Gastroesophageal sphincter (tissue), 4 donors: ENCODE measurements at places on chromosomes 1 and 21. TPM values are rescaled to one million over a fixed set of nuclear protein-coding genes. Genes with fewer than 3 reads are reported as not detected.

DNA sequence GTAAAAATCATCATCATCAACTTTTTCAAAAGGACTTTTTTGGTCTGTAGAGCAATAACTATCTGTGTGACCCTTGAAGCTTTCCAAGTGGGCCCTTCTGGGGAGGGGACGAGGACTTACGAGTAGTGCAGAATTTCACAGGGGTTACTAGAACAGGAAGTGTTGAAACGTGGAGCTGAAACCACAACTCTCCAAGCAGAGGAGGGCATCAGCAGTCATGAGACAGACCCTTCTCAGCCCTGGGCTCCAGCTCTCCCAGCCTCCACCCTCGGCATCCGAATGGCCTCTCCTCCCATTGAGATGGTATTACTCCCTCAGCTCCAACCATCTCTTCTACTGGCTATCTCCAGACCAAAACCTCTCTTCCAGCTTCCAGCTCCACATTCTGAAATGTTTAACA, 3.6 kb downstream of the FAM89A start:
- no peak for ATAC-seq

DNA sequence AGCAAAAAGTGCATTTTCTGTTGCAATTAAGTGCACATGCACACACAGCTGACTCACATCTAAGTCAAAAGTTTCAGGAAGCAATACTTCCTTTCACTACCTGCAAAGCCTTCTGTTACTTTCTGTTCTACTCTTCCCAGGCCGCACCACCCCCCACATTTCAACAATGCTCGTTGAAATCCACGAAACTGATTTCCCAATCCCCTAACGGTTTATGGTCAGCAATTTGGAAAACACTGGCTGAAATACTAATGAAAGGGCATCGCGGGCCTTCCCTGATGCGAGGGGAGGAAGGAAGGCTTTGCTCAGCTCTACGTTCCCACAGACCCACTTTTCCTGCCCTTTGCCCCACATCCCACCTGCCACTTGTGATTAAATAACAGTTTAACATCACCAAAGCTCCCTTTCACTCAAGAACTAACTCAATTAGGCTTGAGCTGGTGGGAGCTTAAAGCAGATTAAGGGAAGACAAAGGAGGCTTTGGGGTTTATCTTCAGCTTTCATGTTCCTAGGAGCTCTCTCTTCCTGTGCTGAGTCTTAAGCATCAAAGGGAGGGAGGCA, 243.2 kb upstream of the RAB4A start:
- ATAC-seq = no peak

DNA sequence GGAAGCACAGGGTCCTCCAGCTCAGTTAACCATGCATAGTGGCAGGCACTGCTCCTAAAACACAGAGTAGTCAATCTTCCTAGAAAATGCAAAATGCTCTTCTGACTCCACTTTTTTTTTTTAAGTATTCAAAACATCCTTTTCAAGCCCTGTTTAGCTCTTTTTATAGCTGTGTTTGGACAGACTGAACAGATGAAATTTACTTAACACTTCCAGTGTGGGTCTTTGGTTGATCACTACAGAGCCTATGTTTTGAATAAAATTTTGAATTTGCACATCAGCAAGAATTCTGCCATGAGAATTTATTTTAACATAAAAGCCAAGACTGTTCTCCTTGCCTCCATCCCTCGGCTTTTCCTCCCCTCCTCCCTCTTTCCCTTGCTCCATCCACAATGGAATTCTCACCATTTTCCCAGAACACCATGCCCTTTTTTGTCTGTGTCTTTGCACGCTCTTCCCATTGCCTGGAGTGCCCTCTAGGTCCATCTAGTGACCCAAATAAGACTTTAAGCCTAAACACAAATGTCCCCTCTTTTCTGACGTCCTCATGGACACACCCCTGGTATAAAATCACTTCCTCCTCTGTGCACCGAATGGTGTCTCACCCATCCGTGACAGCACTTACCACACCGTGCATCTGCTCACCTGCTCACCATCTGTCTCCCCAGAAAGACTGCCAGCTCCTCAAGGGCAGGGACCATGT, 24.0 kb upstream of the CPT2 start:
- ATAC-seq = peak; percentile 34

GRCh38 chr21:25107708-25108107, 499.6 kb downstream of the MRPL39 start:
- no peak for ATAC-seq

DNA sequence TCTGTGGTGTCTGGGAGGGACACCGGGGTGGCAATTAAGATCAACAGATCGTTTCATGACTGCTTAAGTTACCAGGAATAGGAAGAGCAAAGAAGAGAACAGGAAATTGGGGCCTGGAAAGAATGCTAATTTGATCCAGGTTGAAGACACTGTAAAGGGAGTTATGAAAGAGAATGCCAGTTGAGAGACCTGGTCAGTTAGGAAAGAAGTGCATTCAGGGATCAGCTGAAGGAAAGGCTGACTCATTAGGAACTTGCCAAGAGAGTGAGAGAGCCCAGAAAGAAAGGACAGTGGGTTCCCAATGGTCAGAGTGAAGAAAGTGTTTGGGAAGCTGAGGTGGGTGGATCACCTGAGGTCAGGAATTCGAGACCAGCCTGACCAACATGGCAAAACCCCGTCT, 119.6 kb downstream of the UBE2U start:
- no peak for ATAC-seq

DNA sequence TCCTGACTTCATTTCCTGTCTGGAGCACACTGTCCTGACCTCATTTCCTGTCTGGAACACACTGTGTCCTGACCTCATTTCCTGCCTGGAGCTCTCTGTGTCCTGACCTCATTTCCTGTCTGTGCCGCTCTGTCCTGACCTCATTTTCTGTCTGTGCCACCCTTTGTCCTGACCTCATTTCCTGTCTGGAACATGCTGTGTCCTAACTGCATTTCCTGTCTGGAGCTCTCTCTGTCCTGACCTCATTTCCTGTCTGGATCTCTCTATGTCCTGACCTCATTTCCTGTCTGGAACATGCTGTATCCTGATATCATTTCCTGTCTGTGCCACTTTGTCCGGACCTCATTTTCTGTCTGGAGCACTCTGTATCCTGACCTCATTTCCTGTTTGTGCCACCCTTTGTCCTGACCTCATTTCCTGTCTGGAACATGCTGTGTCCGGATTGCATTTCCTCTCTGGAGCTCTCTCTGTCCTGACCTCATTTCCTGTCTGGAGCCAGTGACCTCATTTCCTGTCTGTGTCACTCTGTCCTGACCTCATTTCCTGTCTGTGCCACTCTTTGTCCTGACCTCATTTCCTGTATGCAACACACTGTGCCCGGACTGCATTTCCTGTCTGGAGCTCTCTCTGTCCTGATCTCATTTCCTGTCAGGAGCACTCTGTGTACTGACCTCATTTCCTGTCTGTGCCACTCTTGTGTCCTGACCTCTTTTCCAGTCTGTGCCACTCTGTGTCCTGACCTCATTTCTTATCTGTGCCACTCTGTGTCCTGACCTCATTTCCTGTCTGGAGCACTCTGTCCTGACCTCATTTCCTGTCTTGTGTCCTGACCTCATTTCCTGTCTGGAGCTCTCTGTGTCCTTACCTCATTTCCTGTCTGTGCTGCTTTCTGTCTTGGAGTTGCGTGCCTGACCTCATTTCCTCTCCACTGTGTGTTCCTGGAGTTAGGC, 27.6 kb downstream of the SKI start:
- ATAC-seq = peak; percentile 44

GRCh38 chr1:211323156-211324063, 3.2 kb upstream of the TRAF5 start:
- no peak for ATAC-seq

GRCh38 chr1:112997781-112998180, 41.8 kb upstream of the SLC16A1 start:
- peak; percentile 40 for ATAC-seq

DNA sequence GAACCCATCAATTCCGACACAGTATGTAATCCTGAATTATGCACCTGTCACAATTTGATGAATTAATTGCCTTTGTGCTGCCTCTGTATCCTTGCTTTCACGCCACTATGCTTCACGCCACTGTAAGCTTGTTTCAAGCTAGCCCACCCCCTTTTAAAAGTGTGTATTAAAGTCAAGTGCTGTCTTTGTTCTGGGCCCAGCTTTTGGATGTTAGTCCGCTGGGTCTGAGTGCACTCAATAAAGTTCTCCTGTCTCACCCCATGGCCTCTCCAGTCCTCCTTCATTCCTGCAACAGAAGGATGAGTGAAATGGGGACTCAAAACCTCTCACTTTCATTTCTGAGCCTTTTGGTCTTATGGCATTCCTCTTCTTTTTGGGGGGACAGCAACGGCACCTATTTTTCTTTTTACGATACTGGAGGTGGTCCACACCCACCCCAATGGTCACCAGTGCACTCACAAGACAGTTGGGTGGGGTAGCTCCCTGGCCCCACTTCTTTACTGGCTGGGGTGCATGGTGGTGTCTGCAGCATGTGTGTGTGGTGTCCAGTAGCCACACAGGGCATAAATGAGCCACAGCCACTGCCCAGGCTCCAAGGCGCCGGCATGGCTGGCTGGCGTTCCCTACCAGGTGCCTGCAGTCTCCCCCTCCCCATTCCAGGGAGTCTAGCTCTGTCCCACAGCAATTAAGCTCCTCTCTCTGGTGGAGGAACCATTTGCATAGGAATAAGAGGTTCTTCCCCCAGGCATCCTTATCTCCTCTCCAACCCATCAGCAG, 1.8 kb downstream of the THEM4 start:
- ATAC-seq = no peak

DNA sequence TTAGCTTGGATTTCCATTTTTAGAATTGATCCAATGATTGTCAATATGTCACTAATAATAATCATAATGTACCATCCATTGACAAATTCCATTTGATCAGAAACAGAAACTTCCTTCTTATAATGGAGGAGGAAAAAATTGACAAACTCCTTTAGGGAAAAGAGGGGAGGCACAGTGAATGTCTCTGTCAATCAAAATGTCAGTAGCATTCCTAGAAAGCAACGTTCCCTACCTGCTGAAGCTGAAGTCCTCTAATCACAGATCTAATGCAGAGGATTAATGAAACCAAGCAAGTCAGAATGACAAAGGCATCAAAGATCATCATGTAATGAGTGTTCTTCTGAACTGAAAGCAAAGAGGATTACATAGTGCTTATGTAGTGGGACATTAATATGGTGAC, 22.4 kb downstream of the MCOLN3 start:
- ATAC-seq = no peak

- ATAC-seq = no peak
These were observed 26.6 kb upstream of the HPDL start for GRCh38 chr1:45299981-45300668.

GRCh38 chr1:60791226-60791625, 291.1 kb upstream of the NFIA start:
- ATAC-seq = no peak

DNA sequence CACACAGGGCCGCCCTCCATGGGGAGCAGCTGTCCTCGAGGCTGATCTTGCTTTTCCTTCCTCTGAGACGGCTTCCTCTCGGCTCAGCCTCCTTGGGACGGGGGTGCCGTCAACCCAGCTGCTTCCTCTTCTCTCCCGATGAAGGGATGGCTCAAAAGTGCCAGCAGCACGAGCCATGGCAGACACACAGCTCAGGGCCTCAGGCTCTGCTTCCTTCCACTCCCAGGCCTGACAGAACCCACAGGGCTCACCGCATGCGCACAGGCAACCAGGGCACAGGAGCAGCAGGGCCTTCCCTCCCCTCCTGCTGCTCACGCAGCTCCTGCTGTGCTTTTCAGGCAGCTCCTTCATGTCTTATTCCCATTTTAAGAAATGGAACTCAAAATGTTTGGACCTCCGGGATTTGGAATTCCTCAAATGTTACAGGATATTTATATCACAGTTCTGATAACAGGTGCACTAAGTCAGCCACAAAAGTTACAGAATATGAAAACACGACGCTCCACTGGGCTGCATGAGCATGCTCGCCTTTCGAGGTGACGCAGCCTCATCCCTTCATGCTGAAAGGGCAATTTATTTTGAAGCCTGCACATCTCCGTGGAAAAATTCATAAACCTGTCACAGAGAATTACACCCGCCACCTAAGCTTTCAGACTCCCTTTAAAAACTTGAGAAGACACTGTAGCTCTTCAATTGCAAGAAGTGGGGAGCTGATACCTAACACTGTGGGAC, 84.4 kb downstream of the HSF2BP start:
- ATAC-seq = peak; percentile 83

DNA sequence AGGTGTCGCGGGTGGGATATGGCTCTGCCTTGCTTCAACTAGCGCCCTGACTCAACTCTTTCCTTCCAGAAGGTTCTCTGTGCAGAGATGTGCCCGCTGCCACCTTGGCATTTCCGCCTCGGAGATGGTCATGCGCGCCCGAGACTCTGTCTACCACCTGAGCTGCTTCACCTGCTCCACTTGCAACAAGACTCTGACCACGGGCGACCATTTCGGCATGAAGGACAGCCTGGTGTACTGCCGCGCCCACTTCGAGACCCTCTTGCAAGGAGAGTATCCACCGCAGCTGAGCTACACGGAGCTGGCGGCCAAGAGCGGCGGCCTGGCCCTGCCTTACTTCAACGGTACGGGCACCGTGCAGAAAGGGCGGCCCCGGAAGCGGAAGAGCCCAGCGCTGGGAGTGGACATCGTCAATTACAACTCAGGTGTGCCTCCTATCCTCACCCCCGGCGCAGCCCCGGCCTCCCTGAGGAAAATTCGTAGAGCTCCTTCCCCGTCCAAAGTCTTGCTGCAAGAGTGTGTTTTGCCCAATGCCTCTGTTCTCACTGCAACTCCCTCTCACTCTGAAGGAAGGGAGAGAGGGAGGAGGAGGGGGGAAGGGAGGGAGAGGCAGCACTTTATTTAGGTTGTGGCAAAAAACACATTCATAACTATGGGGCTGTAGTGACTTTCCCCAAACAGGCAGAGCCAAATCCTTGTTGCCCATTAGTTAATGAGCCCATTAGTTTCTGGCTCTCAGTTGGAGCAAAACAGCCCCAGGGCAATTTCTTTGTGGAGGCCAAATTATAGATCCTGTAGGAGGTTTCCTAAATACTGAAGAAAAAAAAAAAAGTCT, 4.3 kb downstream of the LHX9 start:
- no peak for ATAC-seq

- ATAC-seq = no peak
These were observed at the start of gene IL22RA1 for GRCh38 chr1:24142546-24143534. IL22RA1 (minus strand) TSS chr1:24143140; CDS start chr1:24143082, 58 bp downstream.

GRCh38 chr1:11646317-11646716, 7.9 kb downstream of the FBXO2 start:
- no peak for ATAC-seq

DNA sequence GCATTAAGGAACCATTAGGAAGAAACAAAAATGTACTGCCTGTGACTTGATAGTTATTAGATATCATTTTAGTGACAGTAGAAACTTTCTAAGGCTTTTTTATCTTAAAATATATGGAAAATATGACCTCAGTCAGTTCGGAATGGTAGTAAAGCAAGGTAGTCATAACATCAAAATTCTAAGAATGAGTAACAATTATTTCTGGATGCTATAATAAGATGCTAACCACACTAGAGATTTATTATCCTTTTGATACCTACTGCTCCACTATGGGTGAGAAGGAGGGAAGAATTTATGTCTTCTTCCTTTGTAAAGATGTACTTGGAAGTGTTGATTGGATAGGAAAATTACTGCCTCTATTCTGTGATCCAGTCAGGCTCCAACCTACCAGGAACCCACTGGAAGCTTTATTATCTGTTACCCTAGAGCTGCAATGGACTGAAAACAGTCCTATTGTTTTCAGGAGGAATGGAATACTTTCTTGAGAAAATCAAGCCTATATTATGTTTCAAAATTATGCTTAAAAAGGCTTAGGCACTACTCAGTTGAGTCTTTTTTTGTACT, 8.8 kb downstream of the FMN2 start:
- ATAC-seq = no peak

LRRC71 gene
- total RNA-seq = not detected

COL16A1 gene
- 145 TPM for total RNA-seq

ZBTB40 gene
- total RNA-seq = 15.8 TPM

TMEM51 gene
- total RNA-seq = 18.1 TPM

IER5 gene
- 16.7 TPM for total RNA-seq

RAVER2 gene
- 32.9 TPM for total RNA-seq
